ENCODE measurements at places on chromosomes 2 and 18.

- DNase-seq, result no peak
Measured at GRCh38 chr18:80035997-80036396, 1.8 kb downstream of the RBFA start.

- no peak for DNase-seq
Measured at GRCh38 chr2:144580521-144581161, 60.7 kb upstream of the ZEB2 start.

GRCh38 chr2:100381240-100381639 is 36.2 kb downstream of the CHST10 start:
- DNase-seq, result peak; percentile 64

DNA sequence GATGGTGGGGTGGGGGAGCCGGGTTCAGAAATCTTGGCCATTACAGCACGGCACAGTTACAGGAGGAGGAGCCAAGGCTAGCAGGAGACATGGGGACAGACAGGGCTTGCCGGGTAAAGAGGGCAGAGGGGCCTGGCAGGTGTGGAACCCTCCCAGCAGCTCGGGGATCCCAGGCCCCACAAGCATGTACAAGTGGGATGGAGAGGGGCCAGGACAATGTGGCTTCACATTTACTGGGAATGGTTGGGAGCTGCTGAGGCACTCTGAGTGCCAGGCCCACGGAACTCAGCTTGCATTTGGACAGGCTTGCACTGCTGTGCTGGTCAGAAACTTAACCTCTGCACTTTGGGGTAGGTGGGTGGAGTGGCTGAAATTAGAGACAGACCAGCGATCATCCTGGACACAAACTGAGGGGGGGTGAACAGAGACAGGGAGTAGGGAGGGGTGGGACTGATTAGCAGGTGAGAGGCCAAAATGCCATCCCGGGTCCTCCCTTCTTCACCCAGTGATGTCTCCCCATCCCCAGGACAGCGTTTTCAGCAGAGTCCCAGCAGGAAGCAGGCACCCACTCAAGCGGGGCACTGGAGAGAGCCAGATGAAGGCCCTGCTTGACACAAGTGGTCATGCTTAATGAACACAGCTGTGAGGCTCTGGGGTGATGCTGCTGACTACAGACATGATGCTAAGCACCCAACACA is 9.6 kb downstream of the PER2 start:
- DNase-seq, result no peak

DNA sequence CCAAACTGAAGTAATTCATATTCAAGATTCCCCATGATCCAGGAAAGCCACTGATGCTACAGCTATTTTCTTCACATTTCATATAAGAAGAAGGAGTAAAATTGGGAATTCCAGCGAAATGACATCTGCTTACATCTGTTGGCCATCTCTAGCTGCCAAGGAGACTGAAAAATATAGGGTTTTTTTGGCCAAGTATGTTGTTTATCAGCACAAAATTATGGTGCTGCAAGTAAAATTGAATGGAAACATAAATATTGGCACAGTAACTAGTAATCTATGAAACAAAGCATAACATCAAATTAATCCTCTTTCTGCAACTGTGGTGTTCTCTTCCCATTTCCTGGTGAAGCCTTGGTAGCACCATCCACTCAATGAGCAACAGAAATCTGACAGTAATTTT is 649.5 kb upstream of the ZNF804A start:
- DNase-seq, result no peak

DNA sequence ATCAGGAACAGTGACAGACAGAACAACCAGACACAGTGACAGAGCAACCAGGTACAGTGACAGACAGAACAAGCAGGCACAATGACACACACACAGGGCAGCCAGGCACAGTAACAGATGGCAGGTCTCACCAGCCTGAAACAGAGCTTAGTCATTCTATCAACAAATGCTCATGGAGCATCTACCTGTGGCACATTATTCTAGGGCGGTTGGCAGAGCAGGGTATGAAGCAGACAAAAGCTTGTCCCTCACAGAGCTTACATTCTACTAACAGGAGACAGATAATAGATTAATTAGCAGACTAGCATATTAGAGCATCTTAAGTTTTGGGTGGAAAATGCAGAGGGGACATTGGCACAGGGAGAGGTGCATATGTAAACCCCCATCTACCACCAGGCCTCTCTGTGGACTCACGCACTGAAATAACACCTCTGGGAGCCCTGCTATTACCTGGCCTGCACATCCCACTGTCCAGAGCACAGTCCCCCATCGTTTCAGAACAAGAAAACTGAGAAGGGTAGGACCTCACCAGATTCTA is 64.1 kb upstream of the RAB6C start:
- DNase-seq, result no peak

- DNase-seq, result no peak
Measured at GRCh38 chr2:144067506-144067905, 452.4 kb downstream of the ZEB2 start.

DNA sequence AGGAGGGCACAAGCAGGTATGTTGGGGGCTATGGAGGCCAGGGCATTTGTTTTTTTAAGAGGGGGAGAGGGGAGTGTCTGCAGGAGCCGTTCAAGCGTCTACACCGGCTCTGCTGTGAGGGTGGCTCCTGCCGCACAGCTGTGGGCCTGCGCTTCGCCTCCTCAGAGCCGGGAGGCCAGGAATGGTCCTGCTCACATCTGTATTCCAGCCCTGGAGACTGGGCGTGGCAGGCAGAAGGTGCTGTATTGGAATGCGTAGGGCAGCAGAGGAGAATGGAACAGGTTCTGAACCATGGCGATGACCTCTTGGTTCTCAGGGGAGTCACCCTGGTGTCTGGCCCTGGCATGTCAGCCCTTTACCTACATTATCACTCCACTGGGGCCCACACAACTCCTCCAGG is 26.8 kb upstream of the INHBB start:
- no peak for DNase-seq

DNA sequence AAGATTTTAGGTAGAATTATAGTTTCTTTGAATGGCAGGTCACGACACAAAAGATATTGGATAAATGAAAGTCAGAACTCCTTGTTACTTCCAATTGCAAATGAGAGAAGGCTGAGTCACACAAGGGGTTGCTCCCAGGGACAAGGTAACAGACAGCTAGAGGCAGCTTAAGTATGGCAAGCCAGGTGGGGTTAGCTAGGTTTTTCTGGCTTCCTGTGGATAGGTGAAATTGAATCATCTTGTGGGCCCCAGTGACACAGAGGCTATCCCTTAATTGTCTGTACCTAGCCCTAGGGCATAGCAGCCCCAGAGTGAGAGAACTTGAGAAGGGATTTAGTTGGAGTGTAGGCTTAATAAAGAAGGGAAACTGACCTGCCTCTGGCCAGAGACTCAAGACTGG is 407.7 kb upstream of the SLC8A1 start:
- DNase-seq, result no peak

GRCh38 chr2:208189810-208190503 is at the start of gene C2orf80:
C2orf80 (minus strand) TSS chr2:208190030; CDS start chr2:208186986, 3,044 bp downstream.
- no peak for DNase-seq

DNA sequence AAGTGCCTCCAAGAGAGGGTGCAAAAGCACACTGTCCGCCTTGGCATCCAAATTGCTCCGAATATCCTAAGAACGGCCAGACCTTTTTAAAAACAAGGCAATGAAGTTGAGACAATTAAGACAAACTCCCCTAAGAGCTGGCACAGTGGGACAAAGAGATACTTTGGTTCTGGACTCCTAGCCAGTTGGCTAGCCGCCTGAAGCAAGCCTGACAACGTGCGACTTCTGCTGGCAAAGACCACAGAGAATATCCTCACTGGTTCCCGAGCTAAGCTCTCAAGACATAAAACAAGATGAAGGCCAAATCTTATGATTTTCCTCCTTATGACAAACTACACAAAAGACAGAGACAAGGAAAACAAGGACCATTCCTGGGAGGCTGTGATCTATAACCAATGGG is 32.7 kb downstream of the CHRNA1 start:
- no peak for DNase-seq

GRCh38 chr18:61459896-61460648 is 126.8 kb downstream of the CDH20 start:
- DNase-seq, result no peak

DNA sequence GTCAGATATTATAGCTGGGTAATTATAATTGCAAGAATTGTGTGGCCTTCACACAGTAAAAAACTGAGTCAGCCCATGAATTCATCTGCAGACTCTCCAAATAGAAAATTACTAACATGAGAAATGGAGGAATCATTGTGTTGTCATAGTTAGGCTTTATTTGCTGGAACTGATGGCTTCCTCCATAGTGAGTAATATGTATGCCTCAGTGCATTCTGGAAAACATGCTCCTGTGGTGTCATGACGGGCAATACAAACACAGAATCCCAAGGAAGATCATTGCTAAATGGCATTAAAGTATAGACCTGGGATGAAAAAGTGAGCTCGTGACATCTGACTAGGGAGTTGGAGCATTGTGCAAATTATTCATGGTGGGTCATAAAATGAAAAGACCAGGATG is 23.6 kb upstream of the NMS start:
- DNase-seq, result no peak
